AG09319 (cell line): ENCODE measurements at places on chromosomes 5 and 9.

DNA sequence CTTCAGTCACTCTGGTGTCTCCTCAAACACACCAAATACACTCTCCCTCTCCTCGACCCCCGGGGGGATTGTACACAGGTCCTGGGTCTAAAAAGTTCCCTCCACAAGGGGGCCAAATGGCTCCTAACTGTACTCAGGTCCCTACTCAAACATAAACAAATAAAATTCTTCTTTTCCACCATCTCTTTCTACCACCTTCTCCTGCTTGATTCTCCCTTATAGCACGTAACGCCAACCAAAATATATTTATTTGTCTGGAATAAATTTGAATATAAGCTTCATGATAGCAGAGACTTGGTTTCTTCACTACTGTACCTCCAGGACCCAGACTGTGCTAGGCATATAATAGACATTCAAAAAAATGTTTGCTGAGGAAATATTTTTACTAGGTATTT, 21.4 kb downstream of the ZNF608 start:
- DNase-seq, result no peak

DNA sequence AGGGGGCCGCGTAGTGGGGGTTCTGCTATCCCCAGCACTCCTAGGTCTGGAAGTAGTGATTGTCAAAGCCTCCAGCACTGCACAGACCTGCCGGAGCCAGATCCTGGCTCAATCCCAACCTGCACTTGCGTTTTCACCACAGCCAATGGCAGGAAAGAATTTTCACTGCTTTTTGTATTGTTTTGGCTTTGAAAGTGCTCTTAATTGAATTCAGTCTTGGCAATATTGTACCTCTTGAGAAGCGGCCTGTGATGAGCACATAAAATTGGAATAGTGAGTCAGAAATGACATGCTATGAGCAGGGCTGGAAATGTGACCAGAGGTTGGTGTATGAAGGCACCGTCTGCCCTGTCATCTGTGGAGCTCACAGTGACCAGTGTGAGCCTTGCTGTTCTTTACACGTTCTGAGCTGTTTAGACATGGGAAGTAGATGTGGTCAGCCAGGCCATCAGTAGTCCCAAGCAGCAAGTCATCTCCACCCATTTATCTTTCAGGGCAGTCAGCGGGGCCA, 41.5 kb downstream of the SECISBP2 start:
- DNase-seq, result peak; percentile 10

- no peak for DNase-seq
Measured at GRCh38 chr5:109416882-109417281, 7.1 kb upstream of the PJA2 start.

DNA sequence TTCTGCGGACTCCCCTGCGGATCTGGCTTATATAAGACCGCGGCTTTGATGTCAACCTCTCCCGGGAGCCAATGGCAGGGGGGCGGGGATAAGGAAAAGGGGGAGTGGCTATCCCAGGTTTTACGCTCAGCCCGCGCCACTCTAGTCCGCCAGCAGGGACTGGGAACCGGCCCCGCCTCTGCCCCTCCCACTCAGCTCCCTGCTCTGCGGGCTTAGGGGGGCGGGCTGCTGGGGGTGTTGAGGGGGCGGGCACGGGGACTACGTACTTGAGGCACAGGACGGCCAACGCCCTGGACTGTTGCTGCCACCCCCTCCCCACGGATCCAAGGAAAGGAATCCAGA, at the start of gene HAND1:
TSS of gene HAND1 (minus strand) at position 4 of the 342 bp plus-strand sequence. CDS start 219 bp downstream, outside the sequence.
- no peak for DNase-seq

GRCh38 chr9:94782355-94783101, 56.0 kb downstream of the AOPEP start:
- peak; percentile 69 for DNase-seq

DNA sequence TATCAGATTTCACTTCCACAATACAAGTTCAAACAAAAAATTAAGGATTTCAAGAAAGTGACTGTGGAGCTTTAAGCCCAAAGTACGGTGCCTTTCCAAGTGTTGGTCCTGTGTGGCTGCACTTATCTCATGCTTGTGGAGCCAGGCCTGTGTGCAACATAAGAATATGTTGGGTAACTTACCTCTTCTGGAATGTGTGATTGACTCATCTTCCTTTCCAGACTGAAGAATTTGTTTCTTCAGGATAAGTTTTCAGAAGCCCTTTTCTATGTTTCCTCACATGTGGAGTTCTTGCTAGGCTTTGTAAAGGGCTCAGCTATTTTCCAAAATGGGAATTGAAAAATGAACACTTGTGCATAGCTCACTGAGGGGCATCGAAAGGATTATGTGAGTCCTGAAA, 485.1 kb upstream of the PAPPA start:
- peak; percentile 73 for DNase-seq

- DNase-seq, result no peak
Measured at GRCh38 chr5:111854186-111854585, 97.2 kb upstream of the NREP start.

GRCh38 chr5:176736931-176737745, 73.2 kb upstream of the UNC5A start:
- DNase-seq, result no peak

DNA sequence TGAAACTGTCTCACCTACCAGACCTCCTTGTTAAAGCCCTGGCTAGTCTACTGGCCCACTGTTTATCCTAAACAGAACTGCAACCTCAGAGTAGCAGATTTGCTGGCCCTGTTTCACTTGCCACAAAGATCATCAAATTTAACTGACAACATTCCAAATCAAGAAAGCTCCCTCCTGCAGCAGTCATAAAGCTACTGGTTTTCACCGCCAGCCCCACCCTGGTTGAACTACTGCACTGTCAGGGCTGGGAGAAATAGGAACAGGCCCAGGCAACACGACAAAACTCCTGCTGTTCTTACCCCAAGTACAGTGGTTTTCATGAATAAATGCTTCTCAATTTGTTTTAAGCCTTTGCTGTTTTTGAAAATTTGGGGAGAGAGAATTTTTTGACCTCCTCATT, 63.0 kb downstream of the NR6A1 start:
- DNase-seq, result no peak

GRCh38 chr5:109467058-109467457, 57.3 kb upstream of the PJA2 start:
- no peak for DNase-seq

DNA sequence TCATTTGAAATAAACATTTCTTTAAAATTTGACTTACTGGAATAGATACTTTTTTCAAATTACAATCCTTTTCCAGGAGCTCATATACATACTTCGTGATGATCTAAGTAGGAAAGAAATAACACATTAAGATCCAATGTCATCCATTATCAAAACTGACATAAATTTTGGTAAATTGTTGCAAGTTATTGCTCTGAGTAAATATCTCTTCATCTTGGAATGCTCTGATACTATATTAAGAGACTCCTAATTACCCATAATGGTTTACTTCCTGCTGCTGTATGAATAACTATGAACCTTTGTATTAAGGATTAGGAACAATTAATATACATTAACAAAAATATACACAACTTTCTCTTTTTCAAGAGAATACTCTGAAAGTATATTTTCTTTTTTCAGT, 223.0 kb upstream of the POU5F2 start:
- no peak for DNase-seq

GRCh38 chr5:25285136-25285535, 640.4 kb upstream of the CDH10 start:
- no peak for DNase-seq

DNA sequence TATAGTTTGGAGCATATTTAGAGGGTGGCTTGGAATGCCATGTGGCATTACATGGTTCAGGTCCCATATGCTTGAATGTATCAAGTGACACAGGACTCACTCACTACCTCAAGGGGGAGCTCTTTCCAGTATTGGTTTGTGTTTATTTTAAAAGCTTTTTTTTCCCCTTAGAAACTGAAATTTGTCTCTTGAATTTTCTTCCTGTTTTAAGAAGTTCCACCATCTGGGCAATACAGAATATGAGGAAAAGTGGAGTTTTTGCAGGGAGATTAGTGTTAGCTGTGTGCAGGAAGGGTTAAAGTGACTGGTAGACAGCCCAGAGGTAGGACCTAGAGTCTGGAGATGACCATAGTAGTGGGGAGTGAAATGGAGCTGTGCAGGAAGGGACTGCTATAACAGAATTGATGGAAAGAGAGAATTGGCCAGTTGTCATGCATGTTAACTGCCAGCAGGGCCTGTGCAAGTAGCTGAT, 36.6 kb downstream of the CTNNA1 start:
- DNase-seq, result no peak

DNA sequence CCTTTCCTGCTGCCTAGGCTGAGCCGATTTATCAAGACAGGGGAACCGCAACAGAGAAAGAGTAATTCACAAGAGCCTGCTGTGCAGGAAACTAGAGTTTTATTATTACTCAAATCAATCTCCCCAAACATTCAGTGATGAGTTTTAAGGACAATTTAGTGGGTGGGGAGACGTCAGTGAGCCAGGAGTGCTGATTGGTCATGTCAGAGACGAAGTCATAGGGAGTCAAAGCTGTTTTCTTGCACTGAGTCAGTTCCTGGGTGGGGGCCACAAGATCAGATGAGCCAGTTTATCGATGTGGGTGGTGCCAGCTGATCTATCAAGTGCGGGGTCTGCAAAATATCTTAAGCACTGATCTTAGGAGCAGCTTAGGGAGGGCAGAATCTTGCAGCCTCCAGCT, 19.0 kb downstream of the SNX24 start:
- DNase-seq, result no peak

DNA sequence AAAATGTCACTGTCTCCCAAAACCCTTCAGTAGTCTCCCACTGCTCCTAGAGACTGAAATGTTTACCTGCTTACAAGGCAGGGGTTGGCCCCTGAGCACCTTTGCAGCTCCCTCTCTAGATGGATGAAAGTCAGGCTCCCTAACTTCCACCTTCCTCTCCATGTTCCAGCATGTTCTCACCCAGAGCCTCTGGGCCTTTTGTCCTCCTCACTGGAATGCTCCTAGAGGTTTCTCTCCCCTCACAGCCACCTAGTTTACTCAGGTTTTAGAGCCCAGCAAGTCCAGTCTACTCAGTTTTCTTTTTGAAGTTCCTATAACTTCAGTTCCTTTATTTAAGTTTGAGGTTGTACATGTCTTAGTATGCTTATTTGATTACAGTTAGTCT, 815 bp upstream of the URM1 start:
- no peak for DNase-seq

GRCh38 chr9:34976992-34977391, 12.6 kb upstream of the DNAJB5 start:
- no peak for DNase-seq

- DNase-seq, result no peak
Measured at GRCh38 chr9:126521089-126521488, 92.6 kb upstream of the LMX1B start.

- no peak for DNase-seq
Measured at GRCh38 chr9:72674961-72675360, 153.6 kb downstream of the TMC1 start.

- no peak for DNase-seq
Measured at GRCh38 chr5:125210242-125210947, 464.0 kb upstream of the ZNF608 start.

- DNase-seq, result no peak
Measured at GRCh38 chr5:5344051-5344571, 78.4 kb upstream of the ICE1 start.
